ENCODE measurements at places on chromosomes 11 and 22.

- DNase-seq: peak; percentile 88
Measured at GRCh38 chr22:21014202-21014725, 701 bp upstream of the P2RX6 start.

GRCh38 chr11:21723678-21724077 lies 469.2 kb upstream of the ANO5 start:
- DNase-seq: no peak

DNA sequence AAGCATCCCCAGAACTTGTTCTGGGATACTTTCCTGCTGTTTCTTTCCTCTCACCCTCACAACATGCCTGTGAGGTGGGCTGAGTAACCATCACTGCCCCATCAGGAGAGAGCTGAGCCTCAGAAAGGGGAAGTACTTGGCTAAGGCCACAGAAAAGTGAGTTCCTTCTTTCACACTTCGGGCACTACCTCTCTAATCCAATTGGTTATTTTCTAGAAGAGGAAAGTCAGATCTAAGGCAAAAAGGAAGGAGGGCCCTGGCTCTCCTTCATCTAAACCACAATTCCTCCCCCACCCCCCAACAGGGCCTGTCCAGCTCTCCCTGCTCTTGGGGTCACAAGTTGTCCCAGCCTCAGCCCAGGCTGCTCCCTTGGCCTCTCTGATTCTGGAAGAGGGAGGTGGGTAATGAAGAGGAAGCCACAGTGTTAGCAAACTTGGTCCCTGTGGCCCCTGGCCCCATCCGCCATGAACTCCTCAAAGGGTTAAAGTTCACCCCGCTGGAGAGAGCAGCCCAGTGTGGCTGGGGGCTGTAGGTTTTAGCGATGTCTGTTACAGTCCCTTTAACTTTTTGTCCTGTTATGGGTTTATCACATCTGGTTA lies 34.0 kb downstream of the SLC22A12 start:
- DNase-seq: peak; percentile 74

DNA sequence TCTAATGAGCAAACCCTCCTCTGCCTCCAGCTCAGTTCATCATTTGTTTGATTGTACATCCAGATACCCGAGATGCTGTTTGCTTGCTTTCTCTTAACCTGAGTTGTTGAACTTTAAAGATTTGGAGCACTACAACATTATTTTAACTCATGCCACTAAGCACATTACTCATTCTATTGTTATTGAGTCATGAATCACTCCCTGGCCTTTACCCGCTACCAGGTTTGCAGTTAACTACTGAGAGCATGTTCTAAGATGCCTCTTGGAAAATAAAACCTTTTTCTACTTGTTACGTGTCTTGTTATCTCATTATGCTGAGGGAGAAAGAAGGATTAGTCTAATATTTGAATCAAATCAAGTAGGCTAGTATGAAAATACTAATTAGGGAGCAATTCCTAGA lies 720.6 kb upstream of the ANO5 start:
- DNase-seq: no peak

DNA sequence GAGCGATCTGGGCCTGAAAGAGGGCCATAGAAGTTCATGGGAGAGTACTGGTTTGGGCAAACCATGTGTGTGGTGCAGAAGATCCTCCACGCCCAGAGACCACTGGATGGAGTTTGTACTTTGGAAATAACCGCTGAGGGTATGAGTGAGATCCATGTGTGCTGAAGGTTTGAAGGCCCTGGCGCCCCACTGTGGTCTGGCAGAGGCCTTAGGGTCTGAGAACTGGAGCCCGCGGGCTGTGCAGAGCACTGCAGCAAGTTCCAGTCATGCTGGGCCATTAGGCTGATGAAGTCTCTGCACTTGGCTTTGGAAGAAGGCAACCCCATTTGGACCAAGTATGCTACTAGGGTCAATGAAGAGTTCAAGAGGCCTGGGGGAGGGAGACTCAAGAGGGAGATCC lies 186.4 kb downstream of the BUD13 start:
- no peak for DNase-seq
